Kidney (tissue), 22 donors: ENCODE measurements at places on chromosomes 7 and 10.

GRCh38 chr7:136348542-136349192 lies 371.5 kb upstream of the MTPN start:
- no peak for DNase-seq

DNA sequence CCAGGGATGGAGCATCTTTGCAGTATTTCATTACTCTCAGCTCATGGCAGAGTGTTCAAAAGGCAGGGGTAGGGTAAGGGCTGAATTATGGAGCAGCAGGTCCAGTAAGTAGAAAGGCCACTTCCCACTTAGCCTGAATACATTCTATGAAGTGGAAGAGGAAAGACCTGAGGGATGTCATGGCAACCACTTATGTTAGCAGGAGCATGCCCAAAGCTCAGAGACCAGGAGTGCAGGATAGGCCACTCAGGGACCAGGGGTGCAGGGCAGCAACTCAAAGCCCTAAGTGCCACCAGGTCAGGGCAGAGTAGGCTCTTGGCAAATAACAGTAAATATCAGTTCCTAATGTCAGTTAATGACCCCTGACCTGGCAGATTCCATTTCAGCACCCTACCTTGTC lies 3.6 kb downstream of the SRI start:
- DNase-seq, result no peak

DNA sequence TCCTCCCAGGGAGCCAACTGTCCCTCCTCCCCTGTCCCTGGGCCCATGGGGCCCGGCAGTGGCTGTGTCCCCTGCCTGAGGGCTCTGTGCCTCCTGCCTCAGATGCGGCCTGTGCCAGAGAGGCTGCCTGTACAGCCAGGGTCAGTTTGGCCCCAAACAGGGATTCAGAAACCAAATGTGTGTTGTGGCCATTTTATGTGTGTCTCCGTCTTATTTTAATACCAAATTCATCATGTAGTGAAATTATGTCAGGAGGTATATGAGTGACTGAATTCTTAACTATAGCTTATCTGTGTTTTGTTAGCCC lies 114.8 kb downstream of the NT5C2 start:
- no peak for DNase-seq

GRCh38 chr7:79709574-79710409 lies 256.3 kb upstream of the MAGI2 start:
- DNase-seq, result no peak

GRCh38 chr10:15585303-15585715 lies 134.4 kb downstream of the ITGA8 start:
- DNase-seq, result peak; percentile 81

DNA sequence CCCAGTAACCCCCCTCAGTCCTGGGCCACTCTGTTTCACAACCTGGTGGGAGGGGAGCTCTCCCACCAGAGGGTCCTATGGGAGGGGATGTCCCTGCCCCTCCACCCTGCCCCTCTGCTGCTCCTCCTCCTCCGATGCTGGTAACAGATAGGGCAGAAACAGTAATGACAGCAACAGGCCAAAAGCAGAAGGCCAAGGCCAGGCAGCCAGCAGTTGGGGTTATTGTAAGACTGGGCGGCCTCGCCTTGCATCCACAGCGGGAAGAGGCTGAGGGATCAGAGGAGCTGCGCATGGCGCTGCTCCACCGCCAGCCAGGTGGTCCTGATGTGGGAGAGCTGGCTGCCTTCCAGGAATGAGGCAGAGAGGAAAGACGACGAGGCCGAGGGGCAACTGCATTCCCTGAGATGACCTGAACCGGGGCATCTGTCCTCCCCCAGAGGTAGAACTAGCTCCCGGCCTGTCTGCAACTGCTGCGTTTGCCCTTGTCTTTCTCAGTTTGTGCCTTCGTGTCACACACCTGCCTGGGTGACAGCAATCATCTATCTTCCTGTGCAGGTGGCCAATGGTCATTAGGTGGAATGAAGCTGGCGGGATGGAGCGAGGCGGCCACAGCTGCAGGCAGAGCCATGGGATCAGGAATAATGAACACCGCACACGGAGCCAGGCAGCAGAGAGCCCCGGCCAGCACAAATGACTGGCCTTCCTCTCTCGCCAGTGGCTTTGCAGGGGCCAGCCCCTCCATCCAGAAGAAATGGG lies 54.0 kb upstream of the CACUL1 start:
- DNase-seq, result no peak

DNA sequence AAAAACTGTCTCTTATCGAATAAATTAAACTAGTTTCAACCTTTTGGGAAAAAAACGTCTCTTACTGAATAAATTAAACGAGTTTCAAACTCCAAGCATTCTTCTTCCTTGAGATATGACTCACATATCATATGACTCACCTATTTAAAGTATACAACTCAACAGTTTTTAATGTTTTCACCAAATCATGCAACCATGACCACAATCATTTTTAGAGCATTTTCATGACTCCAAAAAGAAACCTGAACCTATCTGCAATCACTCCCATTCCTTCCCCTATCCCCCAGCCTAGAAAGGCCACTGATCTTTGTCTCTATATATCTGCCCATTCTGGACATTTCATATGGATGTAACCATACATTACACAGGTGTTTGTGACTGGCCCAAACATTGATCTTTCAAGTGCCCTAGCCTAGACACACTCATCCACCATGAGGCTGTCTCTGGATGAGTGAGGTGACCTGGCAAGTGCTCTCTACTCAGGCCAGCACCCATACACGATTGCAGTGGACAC lies 115.3 kb downstream of the PIP4K2A start:
- no peak for DNase-seq

GRCh38 chr7:76302347-76303201 lies at the start of gene HSPB1:
HSPB1 (plus strand) TSS chr7:76302673; CDS start chr7:76302713, 40 bp downstream.
- peak; percentile 89 for DNase-seq

DNA sequence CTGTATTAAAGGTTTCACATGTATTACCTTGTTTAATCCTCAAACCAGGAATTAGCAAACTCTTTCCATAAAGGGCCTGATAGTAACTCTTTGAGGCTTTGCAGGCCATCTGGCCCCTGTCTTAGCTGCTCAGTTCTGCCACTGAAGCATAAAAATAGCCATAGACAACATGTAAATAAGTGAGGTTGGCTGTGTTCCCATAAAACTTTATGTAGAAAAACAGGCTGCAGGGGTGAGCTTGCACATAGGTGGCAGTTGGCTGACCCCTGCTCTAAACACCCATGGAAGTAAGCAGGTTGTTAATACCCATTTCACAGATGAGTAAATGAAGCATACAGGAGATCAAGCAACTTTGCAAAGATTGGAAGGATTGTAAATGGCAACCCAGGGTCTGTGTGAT lies 1279.2 kb upstream of the AUTS2 start:
- DNase-seq, result no peak

GRCh38 chr7:135877805-135878204 lies 99.4 kb downstream of the MTPN start:
- no peak for DNase-seq

DNA sequence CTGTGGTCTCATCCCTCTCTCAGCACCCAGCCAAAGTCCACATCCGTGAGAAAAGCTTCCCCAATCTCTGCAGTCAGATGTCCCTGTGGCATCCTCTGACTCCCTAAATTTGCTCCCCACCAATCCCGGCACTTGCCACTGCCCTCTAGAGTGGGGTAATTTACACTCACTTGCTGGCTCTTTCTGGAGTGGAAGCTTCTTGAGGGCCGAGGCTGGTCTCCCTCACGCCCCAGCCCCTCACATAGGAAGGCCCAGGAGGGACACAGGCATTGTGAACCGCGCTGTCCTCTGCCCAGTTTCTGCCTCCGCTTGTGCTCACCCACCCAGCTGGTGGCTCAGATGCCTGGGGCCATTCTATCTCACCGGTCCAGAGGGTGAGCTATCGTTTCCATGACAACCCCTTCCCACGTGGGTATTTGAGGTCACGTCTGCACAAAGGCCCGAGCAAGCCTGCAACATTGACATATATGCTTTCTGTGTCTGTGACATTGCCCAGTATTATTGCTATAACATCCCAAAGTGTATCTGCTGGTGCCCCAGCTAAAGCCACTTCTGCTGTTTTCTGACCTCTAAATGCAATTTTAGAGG lies 97.3 kb upstream of the CTBP2 start:
- no peak for DNase-seq

DNA sequence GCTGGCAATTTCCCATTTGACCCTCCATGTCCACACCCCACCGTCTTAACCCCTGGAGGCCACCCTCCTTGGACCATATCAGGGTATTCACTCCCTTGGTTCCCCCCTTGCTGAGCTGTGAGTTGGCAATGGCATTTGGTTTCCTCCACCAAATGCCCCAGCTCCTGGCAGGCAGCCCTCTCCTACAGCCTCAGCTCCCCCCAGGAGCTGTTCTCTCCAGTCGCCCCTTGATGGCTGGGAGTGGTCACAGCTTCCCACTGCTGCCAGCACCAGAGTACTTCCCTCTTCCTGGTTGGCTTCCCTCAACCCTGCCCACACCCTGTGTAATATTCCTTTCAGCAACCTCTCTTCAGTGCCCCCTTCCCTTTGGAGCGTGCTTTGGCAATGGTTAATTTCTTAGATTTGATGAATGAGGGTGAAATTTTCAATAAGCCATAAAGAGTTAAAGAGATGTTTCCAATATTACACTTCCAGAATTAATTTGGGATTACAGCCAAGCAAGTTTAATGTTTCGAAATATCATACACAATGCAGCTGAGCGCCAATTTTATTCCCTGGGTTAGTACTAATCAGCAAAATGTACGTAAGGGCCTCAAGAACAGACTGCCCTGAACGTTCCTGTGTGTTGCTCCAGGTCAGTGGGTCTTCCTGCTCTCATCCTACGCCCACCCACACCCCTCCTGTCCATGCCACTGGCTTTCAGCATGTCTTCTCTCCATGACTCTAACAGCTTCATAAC lies 207.1 kb upstream of the NFE2L3 start:
- no peak for DNase-seq

DNA sequence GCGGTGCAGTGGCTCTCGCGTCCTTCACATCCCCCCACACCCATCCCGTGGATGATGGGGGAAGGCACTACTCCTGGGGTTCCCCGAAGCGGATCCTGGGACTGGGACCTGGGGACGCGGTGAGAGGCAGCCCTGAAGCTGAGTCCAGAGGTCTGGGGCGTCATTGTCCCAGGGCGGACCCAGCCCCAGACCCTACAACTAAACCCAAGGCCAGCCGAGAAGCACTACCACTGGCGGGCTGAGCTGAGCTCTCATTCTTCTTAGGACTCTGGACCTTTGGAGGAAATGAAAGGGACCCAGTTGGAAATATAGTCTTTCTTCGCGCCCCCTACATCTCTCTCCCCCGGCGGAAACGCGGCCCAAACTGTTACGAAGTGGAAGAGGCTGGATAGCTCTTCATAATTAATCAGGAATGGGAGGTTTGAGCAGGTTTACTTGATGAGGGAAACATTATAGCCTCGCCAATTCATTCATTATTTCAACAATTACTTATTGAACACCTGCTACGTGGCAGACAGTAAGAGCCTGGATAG lies 389 bp upstream of the FBXL15 start:
- no peak for DNase-seq

- DNase-seq, result no peak
Observed at GRCh38 chr7:33630359-33630758, 275.0 kb upstream of the BMPER start.

GRCh38 chr7:139682136-139683013 lies 95.4 kb downstream of the HIPK2 start:
- peak; percentile 53 for DNase-seq

GRCh38 chr10:72407927-72408600 lies 53.3 kb upstream of the DNAJB12 start:
- no peak for DNase-seq

GRCh38 chr7:140927351-140927750 lies 2.6 kb upstream of the BRAF start:
- DNase-seq, result no peak

DNA sequence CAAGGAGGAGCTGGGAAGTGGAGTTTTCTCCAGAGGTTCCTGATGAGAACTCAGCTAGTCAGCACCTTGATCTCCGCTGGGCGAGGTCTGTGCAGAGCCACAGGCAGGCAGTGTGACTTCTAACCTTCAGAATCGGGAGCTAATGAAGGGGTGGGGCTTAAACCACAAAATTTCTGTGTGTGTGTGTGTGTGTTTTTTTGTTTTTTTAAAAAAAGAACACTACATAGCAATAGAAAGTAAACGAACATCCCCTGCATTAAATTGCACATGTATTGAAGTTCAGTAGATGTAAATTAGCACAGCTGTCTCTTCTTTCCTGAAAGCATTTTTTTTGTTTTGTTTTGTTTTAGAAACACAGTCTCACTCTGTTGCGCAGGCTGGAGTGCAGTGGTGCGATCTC lies 46.2 kb downstream of the RBM17 start:
- no peak for DNase-seq

DNA sequence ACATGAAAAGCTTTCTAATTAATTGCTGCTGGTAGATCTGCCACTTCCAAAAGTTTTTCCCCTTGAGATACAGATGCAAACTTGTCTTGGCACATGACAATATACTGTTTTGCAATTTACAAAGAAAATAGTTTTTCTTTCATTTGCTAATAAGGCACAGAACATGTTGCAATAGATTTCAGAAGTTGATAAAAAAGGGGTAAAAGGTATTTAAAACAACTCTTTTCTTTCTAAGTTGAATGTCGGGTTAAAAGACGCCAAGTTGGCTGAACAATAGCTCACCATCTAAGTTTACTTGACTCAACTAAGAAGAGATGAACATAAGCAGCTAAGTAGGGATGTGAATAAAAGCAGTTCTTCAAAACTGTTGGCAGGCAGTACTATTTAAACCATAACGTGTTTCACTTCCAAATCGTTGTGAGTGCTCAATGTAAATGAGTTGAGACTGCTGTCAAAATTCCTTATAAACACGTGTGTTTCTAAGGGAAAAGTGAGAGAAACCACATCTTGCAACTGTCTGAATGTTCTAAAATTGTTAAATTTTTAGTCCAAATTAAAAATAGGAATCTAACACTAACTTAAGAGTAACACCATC lies 14.5 kb upstream of the THSD7A start:
- DNase-seq, result no peak

DNA sequence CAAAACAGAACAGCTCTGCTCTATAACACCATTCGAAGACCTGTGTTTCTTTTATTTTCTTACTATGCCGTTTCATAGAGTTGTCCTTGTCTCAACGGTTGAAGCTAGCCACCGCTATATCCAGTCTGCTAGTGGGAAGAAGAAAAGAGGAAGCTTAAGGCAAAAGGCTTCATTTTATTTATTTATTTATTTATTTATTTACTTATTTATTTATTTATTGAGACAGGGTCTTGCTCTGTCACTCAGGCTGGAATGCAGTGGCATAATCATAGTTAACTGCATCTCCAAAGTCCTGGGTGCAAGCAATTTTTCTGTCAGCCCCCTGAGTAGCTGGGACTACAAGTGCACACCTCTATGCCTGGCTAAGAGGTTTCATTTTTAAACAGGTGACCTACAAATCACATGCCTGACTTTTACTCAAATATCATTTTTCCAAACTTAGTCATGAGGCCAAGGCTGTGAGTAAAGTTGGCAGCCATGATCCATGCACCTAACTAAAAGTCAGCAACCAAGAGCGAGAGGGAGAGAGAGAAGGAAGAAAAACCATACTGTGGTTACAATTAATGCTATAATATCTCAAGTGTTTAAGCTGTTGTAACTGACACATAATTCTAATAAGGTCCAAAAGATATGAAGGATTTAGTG lies 1305.3 kb upstream of the LRRTM3 start:
- no peak for DNase-seq
